ENCODE measurements at places on chromosomes 1 and 21.

- peak; percentile 59 for DNase-seq
Measured at GRCh38 chr1:58883037-58883887, 99.4 kb upstream of the JUN start.

DNA sequence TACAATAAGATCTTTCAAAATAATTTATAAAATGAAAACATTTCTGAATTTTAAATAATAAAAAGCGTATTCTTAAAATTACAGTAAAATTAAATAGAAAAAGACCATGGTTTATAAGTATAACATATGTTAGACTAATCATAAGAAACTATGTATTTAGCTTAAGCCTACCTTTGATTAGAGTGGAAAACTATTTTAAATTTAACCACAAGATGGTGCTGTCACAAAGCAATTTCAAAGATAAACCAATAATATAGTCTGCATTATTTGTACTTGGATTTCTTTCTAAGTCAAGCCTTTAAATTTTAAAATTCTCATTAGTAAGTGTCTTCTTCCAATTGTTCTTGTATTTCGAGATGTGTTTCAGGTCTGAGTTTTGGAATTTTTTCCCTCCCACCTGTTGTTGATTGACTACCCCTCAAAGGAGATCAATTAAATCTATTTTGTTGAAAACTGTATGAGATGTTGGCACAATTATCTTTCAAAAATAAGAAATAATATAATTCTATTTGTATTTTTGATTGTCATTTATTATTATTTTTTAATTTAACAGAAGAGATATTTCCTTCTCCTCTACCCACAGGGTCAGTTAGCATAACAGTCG, 459.8 kb downstream of the KCNT2 start:
- no peak for DNase-seq

GRCh38 chr1:63891060-63891690, 117.4 kb downstream of the ROR1 start:
- DNase-seq, result no peak

DNA sequence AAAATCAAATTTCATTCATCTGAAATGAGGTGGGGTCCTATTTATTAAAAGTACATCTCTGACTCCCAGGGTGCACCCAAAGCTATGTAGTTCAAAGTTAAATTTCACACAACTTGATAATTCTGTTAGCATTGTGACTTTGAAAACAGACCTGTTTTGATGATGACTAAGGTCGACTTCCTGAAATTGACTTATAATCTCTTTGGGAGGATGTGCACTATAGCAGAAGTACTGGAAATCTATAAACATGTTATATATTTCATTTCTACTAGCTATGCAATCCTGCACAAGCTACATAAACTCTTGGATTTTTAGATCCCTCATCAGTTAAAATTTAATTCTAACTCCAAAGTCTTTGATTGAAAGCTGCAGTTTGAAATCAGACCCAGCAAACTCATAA, 507.6 kb downstream of the NEGR1 start:
- DNase-seq, result no peak

DNA sequence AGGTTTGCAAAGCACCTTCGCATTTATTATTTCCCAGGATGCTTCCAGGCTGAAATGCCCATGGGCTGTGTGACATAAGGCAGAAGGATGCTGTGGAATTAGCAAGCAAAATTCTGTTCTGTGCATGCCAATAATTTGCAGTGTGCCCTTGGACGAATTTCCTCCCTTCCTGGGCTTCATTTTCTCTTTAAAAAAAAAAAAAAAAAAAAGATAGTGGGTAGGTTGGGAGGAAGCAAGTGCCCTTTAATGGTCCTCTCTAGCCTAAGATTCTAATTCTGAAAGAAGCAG, 2.5 kb upstream of the ID3 start:
- no peak for DNase-seq

DNA sequence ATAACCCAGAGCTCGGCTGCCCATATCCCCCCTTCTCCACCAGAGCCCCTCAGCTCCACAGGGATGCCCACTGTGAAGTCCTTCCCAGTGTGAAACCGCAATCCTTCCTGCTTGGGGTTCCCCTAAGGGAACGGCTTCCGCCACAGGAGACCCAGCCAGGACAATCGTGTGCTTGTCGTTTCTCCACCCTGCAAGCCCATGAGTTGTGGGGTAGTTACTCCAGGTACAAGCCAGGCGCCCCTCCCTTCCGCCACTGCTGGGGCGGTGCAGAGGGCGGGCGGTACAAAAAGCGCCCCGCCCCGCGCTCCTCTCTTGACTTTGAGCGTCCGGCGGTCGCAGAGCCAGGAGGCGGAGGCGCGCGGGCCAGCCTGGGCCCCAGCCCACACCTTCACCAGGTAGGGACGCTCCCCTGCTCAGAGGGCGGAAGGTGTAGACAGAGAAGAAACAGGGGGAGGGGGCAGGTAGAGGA, at the start of gene TINAGL1:
TSS of gene TINAGL1 (plus strand) at position 315 of the 469 bp plus-strand sequence. CDS start 634 bp downstream, outside the sequence.
- DNase-seq, result no peak

- no peak for DNase-seq
Measured at GRCh38 chr1:54220004-54220811, 20.2 kb downstream of the MRPL37 start.

- peak; percentile 42 for DNase-seq
Measured at GRCh38 chr1:242477944-242478343, 46.6 kb downstream of the PLD5 start.

DNA sequence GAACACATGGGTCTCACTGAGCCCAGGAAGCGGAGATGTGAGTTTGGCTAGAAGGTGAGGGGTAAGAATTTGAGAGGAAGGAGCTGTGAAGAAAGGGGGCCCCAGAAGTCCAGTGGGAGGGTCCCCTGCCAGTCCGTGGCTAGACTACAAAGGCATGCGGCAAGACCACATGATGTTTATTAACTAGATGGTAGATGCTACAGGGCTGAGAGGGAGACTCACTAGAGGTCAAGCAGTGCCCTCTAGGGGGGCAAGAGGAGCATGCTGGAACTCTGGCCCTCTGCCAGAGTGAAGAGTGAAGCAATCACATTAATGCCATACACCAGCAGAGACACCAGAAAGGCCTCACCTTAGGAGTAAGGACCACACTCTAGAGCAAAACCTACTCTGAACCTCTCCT, 12.2 kb downstream of the KIAA0319L start:
- DNase-seq, result no peak

GRCh38 chr1:3323021-3323795, 131.3 kb upstream of the ARHGEF16 start:
- no peak for DNase-seq

DNA sequence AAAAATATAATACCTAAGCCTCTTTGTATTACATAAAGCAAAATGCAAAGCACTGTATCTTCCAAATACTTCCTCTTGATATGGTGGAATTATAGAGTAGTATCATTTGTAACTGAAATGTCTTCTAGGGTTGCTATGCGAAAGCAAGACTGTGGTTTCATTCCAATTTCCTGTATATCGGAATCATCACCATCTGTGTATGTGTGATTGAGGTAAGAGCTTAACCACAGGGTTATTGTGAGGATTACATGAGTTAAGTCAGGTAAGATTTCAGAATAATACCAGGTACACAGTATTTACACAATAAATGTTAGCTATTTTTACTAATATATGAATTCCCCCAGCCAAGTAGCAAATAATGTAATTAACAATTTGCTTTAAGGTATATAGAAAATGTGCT, 24.7 kb downstream of the CD53 start:
- DNase-seq, result no peak

- DNase-seq, result no peak
Measured at GRCh38 chr1:45516036-45516435, 5.6 kb downstream of the PRDX1 start.

DNA sequence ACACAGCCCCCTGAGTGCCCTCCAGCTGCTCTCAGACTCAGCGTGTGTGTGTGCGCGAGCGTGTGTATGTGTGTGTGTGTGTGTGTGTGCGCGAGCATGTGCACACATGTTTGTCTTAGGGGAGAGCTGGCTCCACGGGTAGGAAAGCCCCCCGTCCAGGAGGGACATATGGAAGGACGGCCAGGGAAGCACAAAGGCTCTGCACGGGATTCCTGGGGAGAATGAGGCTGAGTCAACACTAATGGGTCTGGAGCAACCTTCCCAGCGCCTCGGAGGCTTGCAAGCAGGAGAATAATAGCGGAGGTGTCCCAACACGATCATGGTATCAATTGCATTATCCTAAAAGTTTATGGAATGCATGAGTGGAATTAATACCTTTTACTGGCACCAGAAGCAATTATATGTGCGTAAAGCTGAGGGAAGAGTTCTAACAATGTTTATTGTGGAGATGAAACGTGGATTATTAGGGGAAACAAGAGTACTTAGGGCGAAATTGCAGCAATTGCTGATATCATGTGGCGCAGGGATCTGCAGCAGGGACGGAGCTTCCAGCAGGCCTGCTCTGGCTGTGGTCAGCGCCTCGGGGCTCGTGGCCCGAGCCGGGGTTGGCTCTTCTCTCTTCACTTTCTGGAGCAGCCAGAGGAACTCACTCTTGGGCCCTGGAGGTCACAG, 40.3 kb upstream of the CCDC27 start:
- no peak for DNase-seq

- no peak for DNase-seq
Measured at GRCh38 chr1:37567023-37567422, 10.3 kb downstream of the DNALI1 start.

DNA sequence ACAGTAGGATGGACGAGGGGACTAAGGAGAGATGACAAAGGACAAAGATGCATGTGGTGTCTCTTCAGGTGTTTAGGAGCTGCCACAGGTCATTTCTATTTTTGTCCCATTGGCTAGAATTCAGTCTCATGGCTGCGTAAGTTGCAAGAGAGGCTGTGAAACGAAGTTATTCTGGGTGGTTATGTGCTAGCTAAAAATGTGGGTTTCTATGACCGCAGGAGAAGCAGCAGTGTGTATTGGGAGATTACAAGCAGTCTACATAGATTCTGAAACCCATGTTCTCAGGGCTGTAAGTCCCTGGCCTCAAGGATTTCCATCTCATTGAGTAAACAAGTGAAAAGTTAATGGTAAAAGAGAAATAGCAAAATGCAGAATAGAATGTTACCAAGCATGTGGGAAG, 110.7 kb downstream of the SPATA46 start:
- no peak for DNase-seq

GRCh38 chr1:29260531-29260930, 24.2 kb downstream of the PTPRU start:
- no peak for DNase-seq

- no peak for DNase-seq
Measured at GRCh38 chr21:42147386-42148020, 71.4 kb upstream of the ABCG1 start.

DNA sequence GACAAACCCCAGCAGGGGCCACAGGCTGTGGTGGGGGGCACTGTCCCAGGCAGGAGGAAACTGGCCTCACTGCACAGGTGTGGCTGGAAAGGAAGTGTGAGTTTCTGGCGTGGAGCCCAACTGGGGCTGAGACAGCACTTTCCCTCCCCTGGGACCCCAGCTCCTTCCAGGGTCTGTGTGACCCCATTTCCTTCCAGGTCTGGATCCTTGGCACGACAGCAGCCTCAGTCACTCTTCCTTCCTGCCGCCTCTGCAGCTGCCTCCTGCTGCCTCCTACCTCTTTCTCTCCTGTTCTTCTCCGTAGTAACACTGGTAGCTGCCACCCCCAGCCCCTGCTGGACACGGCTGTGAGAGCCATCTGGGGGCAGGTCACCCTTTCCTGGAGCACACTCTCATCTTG, 88.0 kb downstream of the SIK1 start:
- no peak for DNase-seq

GRCh38 chr1:227901239-227901905, 46.4 kb downstream of the WNT9A start:
- no peak for DNase-seq

GRCh38 chr21:42012763-42013329, 2.7 kb upstream of the ZBTB21 start:
- no peak for DNase-seq

GRCh38 chr1:206469411-206469932, 804 bp upstream of the IKBKE start:
- no peak for DNase-seq

DNA sequence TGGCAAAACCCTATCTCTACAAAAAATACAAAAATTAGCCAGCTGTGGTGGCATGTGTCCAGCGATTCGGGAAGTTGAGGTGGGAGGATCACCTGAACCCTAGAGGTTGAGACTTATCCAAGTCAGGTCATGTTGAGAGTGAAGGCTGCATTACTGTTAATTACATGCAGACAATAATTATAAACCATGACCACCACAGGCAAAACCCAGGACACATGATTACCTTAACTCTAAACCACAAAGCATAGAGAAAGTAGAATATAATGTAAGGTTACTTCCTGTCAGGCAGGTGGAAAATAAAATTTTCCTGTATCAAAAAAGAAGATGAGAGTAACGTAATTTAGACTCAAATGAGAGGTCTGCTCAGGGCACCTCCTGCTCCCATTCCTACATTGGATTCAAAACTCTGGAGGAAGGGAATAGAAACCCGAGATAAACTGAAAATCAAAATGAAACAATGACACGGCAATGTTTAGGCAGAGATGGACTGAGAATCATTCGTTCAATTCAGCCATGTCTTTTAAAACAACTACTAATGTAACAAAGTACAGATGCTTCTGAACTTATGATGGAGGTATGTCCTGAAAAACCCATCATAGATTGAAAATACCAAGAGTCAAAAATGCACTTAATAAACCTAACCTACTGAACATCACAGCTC, 33.6 kb downstream of the RGS8 start:
- DNase-seq, result no peak

- no peak for DNase-seq
Measured at GRCh38 chr21:45962531-45963231, 18.9 kb upstream of the COL6A1 start.

- no peak for DNase-seq
Measured at GRCh38 chr21:42827588-42827987, 51.8 kb downstream of the WDR4 start.

DNA sequence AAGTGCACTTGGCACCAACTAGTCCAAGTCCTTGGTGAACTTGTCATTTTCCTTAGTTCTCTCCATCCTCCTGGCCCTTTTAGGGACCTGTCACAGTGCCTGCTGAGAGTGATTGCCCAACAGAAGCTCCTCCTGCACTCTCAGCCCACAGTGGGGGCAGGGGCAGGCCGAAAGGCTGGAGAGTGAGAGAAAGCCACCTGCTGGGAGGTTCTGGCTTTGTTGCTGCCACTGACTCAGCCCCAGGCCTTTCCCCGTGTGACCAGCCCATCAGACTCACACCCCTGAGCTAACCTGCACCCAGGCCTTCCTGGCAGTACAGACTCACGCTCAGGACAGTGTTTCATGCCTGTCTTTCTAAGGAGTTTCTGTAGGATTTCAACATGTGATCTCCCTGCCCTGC, 17.1 kb upstream of the PROK1 start:
- DNase-seq, result no peak

- DNase-seq, result no peak
Measured at GRCh38 chr1:152018537-152018936, 18.3 kb downstream of the S100A11 start.

DNA sequence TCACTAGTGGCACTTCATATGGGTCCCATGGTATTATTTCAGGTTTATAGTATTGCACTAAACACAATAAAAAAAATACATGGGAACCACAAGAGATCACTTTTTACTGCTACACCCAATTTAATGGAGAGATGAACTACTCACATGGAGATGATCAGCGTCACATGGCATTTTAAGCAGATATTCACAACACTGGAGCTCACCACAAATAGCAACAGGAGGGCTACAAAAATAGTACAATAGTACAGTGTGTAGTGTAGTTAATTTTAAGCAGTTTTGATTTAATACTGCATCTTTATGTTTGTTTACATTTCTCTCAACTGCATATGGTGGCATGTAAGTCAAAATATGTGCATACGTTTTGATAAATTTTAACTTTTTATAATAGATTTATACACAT, 31.0 kb downstream of the SNX7 start:
- DNase-seq, result no peak

GRCh38 chr1:20932437-20932977, 145.4 kb upstream of the HP1BP3 start:
- no peak for DNase-seq

GRCh38 chr1:236865818-236866155, 70.7 kb downstream of the MTR start:
- DNase-seq, result no peak

All from NCI-H1436 treated with DMSO at 0.1 percent for 48 hours (cell line).